ENCODE measurements at places on chromosomes 2 and 18.

DNA sequence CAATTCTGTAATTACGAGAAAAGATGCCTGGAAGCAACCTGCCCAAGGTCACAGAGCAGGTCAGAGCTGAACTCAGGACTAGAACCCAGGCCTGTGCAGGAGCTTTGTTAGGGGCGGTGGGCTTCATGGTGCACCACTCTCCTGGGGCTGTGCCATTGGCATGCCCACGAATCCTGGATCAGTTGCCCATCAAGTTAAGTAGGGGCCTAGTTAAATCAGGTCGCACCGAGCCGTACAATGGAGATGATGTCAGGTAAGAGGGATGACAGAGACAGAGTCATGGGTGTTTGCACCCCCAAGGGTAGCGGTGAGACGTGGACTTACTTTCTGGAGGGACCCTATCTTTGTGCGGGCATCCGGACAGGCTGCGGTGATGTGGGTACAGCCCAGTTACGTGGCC, 172.6 kb upstream of the PXDN start:
- no peak for DNase-seq

DNA sequence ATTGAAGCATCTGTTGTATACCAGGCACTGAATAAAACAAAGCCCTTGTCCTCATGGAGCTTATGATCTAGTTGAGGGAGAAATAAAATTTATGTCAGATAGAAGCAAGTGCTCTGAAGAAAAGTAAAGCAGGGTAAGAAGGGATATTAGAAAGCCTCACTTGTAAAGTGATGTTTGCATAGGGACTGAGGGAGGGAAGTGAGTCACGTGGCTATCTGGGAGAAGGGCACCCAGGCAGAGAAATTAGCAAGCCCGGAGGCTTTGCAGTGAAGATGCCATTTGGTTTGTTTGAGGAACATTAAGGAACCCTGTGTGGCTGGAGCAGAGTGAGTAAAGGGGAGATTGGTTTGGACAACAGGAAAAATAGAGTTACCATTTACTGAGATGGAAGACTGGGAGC, 52.1 kb downstream of the RBBP8 start:
- no peak for DNase-seq

DNA sequence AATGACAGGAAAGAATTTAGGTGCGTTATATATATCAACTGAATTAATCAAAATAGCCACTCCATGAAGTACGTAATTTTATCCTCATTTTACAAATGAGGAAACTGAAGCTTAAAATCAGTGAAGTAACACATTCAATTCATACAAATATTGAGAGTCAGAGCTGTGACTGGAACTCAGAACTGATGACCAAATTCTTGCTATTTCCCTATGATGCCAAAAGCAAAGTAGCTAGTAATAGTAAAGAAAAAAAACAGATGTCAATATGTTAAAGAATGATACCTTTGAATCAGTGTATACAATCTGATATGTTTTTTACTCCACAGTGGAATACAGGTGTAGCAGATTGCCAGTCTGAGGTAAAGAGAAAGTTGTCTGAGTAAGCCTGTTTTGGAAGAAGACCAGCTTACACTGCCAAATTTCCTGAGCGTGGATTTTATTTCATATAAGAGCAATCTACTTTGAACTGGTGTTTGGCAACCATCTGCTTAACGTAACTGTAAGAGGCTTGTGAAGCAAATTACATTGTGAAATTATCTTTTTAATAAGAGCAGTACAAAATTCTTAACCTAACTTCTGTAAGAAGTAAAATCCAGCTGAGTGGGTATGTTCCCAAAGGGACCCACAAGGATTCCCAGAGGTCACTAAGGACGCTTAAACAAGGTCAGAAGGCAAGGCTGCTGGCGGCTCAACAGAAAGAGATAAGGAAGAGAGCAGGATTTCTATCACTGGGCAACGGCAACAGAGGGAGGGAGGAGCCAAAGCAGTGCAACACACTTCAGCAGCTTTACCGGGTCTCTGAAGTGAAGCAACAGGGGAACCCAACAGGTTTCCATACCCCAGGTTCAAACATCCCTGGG, 85.6 kb downstream of the IKZF2 start:
- no peak for DNase-seq

DNA sequence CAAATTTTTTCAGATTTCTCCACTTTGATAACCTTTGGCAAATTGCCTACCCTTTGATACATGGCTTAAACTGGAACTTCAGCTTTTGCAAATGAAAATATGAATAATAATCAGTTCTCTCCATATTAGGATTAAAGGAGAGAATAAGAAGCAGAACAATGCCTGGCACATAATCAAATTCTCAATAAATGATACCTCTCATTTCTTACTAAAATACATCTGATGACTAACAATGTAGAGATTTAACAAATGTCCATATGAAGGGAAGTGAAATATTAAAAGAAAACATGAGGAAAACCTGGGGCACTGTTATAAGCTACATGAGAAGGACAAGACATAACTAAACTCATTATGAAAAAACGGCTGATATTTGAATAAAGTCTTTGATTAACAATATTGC, 1103.6 kb downstream of the LRP1B start:
- DNase-seq = no peak

DNA sequence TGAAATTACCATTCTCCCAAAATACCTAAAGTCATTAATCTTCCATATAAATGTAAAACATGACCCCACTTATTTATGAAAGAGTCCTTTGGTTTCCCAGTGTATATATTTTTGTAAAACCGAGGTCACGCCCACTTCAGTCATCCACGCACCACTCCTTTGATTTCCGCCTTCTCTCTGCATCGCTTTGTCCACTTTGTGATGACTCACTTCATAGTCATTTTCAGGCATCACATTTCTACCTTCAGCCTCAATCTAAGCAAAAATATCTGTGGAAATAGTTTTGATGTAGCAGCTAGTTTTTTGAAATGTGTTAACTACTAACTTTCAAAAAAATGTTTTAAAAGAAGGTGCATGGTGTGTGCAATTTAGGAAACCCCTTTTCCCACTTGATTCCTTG, 793.5 kb upstream of the SOX11 start:
- no peak for DNase-seq

- DNase-seq = no peak
Observed at GRCh38 chr18:33839452-33840211, 261.6 kb downstream of the ASXL3 start.

- DNase-seq = no peak
Observed at GRCh38 chr2:171966235-171966634, 33.5 kb upstream of the METAP1D start.
